CD4-positive, alpha-beta T cell treated with Interleukin-12 subunit alpha and Interleukin-12 subunit beta, for 1 hour (primary cell): ENCODE measurements at places on chromosomes 1 and 21.
A peak's percentile ranks its signal among the peaks of the same experiment; 100 is the strongest.

DNA sequence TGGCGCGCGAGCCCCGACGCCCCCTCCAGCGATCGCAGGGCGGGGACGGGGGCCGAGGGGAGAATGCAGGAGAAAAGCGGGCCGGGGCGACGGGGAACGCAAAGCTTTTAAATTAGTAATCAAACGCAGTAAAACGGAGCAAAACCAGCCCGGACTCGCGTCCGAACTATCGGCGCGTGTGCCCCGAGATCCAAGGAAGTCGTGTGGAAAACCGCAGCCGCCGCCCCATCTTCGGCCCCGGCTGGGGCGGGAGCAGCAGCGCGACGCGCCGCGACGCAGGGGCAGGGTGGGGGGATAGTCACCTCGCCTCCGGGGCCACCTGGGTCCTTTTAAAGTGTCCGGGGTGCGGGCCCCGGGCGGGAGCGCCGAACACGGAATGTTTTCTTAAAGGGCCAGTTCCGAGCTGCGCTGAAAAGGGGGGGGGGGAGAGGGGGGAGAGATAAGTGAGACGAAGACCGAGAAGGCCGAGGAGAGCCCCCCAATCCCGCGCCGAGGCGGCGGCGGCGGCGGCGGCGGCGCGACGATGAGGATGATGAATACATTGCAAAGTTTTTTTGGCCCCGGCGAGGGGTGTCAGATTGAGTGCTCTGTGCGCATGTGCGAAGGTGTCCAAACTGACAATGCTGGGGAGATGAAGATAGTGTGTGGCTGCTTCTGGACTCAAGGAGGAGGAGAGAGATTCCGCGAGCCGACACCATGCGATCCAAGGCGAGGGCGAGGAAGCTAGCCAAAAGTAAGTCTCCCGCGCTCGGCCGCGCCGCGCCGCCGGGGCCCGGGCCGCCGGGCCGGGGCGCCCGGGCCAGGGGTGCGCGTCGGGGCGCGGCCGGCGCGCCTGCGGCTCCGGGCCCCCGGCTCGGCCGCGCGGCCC is at the start of gene PRDM16:
PRDM16 (plus strand) TSS at position 640 of the 868 bp plus-strand sequence; CDS start at position 697, 57 bp downstream.
- DNase-seq = no peak

DNA sequence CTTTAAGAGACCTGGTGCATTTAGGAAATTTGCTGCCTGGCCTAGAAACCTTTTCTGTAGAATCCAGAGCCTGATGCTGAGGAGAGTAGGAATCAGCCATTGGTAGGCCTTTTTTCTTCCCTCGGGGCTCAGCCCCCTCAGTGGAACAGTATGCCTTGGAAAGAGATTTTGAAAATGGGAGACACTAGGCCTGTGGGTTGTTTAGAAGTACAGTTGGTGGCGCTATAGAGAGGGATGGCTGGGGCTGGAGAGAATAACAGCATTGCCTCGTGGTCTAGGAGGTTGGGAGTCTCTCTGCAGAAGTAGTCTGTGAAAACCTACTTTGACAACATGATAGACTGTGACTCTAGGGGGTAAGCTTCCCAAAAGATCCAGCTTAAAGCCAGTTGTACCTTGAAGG is 8.2 kb downstream of the KIF2C start:
- DNase-seq = no peak

DNA sequence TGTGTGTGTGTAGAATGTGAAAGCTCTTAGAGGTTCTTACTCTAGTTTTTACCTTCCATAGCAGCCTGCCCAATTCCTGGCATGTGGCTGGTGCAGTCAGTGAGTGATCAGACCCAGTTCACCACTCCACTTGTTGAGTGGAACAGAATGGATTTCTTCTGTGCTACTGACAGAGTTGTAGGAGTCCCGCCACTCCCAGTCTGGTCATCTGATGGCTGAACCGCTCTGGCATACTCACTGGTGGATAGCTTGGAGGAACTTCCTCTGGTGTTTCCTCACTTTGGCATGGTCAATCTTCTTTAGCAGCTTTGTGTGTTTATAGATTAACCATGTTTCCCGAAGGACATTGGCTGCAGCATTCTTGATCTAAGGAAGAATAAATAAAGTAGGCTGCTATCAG is 106.7 kb upstream of the ADAR start:
- DNase-seq = peak; percentile 4

DNA sequence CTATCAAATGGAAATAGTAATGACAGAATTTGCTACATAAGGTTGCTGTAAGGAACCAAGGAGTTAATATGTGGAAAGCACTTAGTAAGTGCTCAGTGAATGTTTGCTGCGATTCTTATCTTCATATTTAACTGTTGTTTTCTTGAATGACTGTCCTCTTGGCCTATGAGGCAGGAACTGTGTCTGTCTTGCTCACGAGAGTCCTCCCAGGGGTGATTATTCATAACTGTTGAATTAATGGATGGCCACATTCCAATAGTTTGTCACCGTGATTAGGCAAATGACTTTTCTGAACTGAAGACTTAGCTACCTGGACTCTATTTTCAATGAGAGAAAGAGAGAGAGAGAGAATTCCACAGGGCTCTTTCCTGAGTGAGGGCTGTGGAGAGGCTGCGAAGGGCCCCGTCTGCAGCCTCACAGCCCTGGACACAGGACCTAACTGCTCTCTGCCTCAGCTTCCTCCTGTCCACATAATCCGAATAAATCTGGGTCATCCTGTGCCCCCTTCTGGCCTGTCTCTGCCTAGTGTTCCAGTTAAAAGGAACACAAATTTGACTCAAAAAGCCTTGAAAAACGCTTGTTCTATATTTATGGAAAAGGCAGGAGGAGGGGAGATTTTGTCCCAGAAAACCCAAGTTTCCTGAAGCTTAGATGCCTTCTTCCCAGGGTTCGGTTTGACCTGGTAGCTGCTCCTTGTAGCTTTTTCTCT is 8.5 kb downstream of the EDN2 start:
- no peak for DNase-seq

GRCh38 chr1:153956997-153957715 is 1.3 kb downstream of the CRTC2 start:
- DNase-seq = no peak

GRCh38 chr1:205077158-205077933 is 6.9 kb downstream of the TMEM81 start:
- DNase-seq = no peak

GRCh38 chr21:31158789-31159581 is 120.7 kb upstream of the KRTAP19-8 start:
- peak; percentile 43 for DNase-seq
